ENCODE measurements at places on chromosomes 1 and 21.

GRCh38 chr1:200345520-200345919 is 64.3 kb downstream of the ZNF281 start:
- no peak for DNase-seq

DNA sequence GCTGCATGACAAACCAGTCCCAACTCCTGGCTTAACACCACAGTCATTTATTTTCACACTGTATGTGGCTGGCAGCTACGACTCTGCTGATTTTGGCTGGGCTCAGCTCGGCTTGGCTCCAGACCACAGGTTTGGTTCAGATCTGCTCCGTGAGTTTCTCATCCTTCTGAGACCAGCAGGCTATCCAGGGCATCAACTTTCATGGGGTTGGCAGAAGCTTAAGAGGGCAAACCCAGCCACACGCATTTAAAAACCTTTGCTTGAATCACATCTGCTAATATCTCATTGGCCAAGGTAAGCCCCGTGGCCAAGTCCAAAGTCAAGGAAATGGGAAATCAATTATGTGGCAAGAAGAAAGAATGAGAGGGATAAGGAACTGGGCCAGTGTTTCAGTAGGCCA is 574.2 kb downstream of the MATN1 start:
- DNase-seq = no peak

DNA sequence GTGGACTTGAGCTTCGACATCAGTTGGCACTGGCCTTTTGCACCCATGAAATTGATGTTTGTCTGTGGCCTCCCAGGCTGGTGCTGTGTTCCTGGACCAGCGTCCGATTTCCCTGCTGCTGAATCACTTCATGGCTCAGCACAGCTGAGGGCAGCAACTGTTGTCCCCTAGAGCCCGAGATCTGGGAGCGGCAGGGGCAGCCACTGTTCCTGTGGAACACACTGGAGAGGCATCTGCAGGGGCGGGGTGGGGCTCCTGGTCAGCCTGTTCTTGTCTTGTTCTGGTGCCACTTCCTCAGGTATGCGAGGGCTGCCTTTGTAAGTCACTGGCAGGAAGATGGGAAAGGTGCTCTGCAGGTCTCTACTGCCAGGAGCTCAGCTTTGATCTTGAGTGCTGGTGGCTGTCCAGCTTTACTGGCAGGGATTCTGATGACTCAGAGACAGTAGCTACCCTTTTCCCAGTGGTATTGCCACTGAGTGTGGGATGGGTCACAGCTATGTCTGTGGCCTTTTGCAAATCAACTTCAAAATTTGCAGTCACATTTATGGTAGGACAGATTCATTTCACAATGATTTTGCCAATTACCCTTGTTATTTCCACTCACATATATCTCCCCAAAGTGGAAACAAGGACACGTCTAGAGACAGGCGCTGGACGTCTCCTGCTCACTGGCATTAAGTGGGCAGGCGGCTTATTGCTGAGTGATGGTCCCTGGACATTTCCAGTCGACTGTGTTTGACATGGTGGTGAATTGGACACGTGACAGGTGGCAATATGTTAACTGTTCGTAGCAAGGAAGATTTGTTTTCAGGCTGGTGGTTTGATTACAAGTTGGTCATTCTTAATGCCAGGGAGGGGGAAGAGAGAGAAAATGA is 15.3 kb downstream of the AGPAT3 start:
- no peak for DNase-seq

DNA sequence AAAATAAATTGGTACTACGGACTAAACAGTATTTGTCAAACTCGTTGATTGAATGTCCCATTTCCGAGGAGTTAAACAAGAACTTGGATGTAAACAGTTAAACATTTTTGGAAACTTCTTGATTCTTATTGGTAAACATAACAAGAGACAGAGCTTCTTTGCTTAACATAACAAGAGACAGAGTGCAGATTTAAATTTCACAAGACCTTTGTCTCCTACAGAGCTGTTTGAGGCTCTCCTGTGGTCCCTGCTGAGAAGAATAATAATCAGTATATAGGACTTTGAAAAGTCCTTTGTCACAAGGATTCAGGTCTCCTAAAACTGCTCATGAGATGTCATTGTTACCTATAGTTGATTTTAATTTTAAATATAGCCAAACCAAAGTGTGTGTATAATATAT is 170.6 kb upstream of the C21orf91 start:
- no peak for DNase-seq

DNA sequence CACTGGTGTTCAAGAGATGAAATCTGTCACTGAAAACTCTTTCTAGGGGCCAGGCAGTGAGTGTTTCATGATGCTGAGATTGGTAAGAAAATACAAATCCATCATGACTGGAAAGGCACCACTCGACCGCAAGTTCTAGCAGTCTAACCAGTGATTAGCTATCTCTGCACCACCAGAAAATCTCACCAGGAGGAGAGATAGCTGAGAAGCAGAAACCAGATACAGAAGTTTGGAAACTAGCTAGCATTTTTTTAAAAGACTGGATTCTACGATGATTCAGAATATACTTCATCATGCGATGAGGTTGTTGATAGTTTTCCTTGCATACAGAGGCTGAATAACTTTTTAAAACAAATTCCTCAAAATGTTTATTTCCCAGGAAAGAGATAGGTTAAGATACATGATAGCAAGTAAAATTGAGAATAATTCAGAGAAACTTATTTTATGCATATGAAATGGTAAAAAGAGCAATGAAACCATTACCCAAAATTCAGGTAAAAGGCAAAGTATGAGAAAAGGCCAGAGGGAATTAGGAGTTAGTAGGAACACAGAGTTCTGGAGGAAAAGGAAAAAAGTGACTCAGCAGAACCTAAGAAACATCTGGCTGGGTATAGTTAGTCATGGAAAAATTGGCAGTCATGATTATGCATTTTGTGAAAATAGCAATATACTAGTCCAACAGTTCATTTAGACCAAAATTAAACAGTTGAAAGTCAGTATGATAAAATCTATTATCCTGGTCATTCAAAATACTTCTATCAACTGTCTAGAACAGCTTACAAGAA is 3.3 kb upstream of the F3 start:
- DNase-seq = no peak

DNA sequence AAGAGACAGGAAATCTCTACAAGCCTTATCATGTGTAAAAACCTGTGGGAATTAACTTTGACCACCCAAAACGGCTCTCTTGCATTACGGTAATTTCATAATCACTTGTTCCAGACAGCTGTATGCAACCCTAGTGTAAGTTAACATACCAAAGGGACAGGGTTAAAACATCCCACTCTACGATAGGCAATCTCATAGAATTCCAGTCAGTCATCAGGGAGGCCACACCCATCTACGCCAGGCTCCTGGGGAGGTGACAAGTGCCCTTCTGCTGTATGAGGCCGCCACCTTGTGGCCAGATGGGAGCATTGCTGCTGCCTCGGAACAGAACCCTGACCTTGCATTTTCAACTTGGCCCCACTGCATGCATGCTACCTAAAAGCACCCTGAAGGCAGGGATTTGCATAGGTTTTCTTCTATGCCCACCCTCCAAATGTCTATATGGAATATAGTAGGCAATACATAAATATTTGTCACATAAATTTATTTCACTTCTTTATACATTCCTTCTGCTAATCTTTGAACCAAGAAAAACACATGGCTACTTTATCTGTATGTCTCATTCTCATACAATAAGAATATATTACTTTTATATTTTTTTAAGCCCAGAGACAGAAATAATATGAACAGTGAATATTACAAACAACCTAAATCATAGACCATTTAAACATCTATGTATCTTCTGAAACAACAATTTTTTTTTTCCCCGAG is 12.6 kb downstream of the HSF2BP start:
- no peak for DNase-seq

Measured in BJ (cell line).